ENCODE measurements at places on chromosomes 16 and 17.

DNA sequence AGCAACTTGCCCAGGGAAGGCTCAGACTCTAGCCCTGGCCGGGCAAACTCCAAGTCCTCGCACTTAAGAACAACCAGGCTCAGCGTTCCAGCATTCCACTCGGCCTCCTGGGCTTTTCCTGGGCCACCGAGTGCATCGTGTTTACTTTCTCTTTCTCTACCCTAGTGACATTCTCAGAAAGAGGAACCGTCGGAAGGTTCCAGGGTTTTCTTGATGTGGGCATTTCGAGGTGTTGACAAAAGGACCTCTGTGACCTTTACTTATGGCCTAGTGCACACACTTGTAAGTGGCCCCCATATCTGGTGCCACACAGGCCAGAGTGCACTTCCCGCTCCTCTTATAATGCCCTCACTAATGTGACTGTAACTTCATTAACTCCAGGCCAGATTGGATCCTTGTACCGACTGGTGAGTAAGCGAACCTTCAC, 3.1 kb upstream of the BANP start:
- DNase-seq, result no peak

DNA sequence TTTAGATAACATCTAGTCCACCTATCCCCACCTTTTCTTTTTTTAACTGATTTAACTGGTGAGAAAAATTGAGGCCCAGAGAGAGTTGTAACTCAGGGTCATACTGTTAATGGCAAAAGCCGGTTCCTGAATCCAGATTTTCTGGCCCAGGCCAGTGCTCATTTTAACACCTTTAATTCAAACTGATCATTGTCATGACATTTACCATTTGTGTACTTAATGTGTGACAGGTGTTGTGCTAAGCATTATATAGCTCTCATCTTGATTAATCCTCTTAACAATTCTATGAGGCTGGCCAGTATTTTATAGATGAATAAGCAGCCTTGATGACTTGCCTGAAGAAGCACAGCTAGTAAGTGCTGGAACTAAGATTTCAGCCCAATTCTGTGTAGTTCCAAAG, 14.4 kb downstream of the RHOT1 start:
- no peak for DNase-seq

- peak; percentile 94 for DNase-seq
These were observed at the start of gene NUTF2 for GRCh38 chr16:67846320-67847063. Gene NUTF2, plus strand, starts transcription at chr16:67846933. Its CDS starts 18,198 bp downstream, at chr16:67865131.

- no peak for DNase-seq
These were observed 8.1 kb upstream of the CMTR2 start for GRCh38 chr16:71297341-71297634.

- DNase-seq, result no peak
These were observed 22.3 kb downstream of the MOSMO start for GRCh38 chr16:22030087-22030812.

DNA sequence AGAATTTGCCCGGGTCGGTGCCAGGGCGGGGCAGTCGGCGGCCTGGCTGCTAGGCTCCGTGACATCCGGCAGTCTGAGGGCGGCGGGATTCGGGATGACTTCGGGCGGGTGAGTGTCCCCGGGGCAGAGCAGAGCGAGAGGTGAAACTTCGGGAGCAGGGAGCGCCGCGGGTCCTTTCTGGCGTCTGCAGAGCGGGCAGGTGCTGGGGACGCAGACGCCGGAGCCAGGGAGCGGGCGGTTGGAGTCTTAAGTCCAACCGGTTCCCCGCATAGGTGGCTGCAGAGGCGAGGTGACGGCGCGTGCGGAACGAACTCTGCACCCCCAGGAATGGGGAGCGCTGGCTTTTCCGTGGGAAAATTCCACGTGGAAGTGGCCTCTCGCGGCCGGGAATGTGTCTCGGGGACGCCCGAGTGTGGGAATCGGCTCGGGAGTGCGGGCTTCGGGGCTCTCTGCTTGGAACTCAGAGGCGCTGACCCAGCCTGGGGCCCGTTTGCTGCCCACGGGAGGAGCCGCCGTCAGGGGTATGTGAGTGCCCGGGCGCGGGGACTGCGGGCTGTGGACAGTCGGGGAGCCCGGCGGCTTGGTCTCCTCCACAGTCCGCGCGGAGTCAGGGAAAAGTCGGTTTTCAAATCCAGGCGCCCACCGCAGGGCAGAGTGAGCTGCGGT, at the start of gene B4GALNT2:
TSS of gene B4GALNT2 (plus strand) at position 71 of the 666 bp plus-strand sequence. CDS start at position 95, 24 bp downstream.
- DNase-seq, result no peak

All from stimulated activated CD8-positive, alpha-beta memory T cell treated with anti-CD3 and anti-CD28 coated beads, Interleukin-15, amount 100 ng/mL, for 48 hours (primary cell).